Activated T-helper 2 cell treated with anti-CD3 and anti-CD28 coated beads, Interferon-gamma antibody, Interleukin-2, Interleukin-4, amounts not matched to agents 10 μg/mL and 5 μg/mL and 100 μg/mL, durations not matched to agents 14 hours and 24 hours and 36 hours (primary cell): ENCODE measurements at places on chromosomes 5 and 9. TPM values are rescaled to one million over a fixed set of nuclear protein-coding genes. Genes with fewer than 3 reads are reported as not detected.
A peak's percentile ranks its signal among the peaks of the same experiment; 100 is the strongest.

DNA sequence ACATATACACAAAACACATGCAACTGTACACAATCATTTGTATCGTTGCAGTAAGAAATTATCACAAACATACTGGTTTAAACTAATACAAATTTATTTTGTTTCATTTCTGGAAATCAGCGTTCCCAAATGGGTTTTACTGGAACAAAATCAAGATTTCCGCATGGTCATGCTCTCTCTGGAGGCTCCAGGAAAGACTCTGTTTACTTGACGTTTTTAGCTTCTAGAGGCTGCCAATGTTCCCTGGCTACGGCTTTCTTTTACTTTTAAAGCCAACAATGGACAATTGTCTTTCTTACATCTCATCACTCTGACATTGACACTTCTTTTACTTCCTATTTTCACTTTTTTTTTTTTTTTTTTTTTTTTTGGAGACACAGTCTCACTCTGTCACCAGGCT, 793.1 kb downstream of the CDH9 start:
- H3K27ac ChIP-seq, result no peak overlapping the region
- no peaks in the 10 kb centered on the region for H3K27me3 ChIP-seq
- no peaks in the 10 kb centered on the region for H3K36me3 ChIP-seq
- H3K4me3 ChIP-seq, result no peak overlapping the region
- DNase-seq, result no peak

GRCh38 chr5:40404613-40405012, 275.1 kb upstream of the PTGER4 start:
- no peaks in the 10 kb centered on the region for H3K27me3 ChIP-seq
- no peak for DNase-seq
- H3K27ac ChIP-seq, result peak overlapping the region; percentile 84
- peaks cover 21% of the 10 kb centered on the region for H3K36me3 ChIP-seq
- peaks cover 77% of the 10 kb centered on the region for H3K4me1 ChIP-seq

GRCh38 chr9:99015890-99016289, 72.2 kb downstream of the COL15A1 start:
- peaks cover 10% of the 10 kb centered on the region for H3K27me3 ChIP-seq
- no peak overlapping the region for H3K27ac ChIP-seq
- peaks cover 15% of the 10 kb centered on the region for H3K36me3 ChIP-seq
- DNase-seq, result no peak

DNA sequence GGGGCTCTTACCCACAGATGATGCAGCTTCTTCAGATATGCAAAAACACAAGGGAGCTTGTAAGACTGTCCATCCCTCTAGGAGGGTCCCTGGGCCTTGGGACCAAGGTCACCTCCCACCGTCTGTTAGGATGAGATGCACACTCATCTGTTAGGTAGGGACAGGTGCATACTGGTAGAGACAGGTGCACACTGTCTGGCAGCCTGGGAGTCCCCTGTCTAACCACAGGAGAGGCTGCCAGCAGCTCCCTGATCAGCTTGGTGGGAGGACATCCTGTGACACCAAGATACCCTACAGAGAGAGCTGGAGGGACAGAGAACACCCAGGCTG, 13.2 kb downstream of the TSPAN17 start:
- DNase-seq, result no peak
- H3K4me3 ChIP-seq, result no peak overlapping the region
- peaks cover 13% of the 10 kb centered on the region for H3K27me3 ChIP-seq

DNA sequence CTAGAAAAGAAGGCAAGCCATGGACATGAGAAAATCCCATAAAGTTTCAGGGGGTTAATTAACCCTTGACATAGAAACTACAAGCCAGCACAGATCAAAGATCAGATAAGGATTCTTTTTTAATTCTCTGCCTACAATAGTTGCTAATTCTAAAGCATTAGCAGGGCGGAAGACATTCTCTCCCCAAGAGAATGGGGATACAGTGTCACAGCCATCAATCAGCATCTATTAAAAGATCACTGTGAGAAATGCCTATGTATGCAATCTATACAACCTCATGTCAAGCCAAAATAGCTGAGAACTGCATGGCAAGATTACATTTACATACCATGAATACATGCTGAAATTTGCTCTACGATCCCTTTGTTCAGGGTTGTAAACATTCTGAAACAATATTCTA, 14.3 kb downstream of the VLDLR start:
- H3K36me3 ChIP-seq, result peaks cover 47% of the 10 kb centered on the region
- DNase-seq, result no peak
- H3K4me3 ChIP-seq, result no peak overlapping the region
- peaks cover 35% of the 10 kb centered on the region for H3K4me1 ChIP-seq
- no peak overlapping the region for H3K27ac ChIP-seq

DNA sequence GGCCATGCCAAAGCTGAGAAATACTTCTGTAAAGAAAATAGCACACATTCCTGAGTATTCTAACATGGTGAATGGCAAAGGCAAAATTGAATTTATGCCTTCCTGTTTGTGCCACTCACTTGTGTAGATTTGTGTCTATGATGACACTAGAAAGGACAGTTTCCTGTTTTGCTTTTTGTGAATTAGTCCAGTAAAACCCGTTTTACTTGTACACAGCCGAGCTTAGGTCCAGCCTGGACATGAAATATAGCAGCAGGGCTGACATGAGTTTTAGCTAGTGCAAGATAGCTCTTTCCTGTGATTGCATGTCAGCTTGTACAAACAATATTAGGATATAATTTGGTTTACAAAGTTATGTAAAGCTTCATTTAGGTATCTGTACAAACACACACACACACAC, 1891.7 kb upstream of the WWC1 start:
- no peak overlapping the region for H3K27ac ChIP-seq
- no peak for DNase-seq
- no peaks in the 10 kb centered on the region for H3K4me1 ChIP-seq
- H3K27me3 ChIP-seq, result no peaks in the 10 kb centered on the region

- peaks cover 3% of the 10 kb centered on the region for H3K27me3 ChIP-seq
- H3K27ac ChIP-seq, result no peak overlapping the region
- H3K36me3 ChIP-seq, result no peaks in the 10 kb centered on the region
- DNase-seq, result no peak
- H3K4me1 ChIP-seq, result no peaks in the 10 kb centered on the region
These were observed 177.5 kb downstream of the EBF1 start for GRCh38 chr5:158922263-158922592.

- peaks cover 27% of the 10 kb centered on the region for H3K36me3 ChIP-seq
- H3K27me3 ChIP-seq, result no peaks in the 10 kb centered on the region
- H3K4me1 ChIP-seq, result peaks cover 2% of the 10 kb centered on the region
- H3K4me3 ChIP-seq, result no peak overlapping the region
- H3K27ac ChIP-seq, result no peak overlapping the region
These were observed 34.4 kb upstream of the SLC6A3 start for GRCh38 chr5:1479581-1480188.

DNA sequence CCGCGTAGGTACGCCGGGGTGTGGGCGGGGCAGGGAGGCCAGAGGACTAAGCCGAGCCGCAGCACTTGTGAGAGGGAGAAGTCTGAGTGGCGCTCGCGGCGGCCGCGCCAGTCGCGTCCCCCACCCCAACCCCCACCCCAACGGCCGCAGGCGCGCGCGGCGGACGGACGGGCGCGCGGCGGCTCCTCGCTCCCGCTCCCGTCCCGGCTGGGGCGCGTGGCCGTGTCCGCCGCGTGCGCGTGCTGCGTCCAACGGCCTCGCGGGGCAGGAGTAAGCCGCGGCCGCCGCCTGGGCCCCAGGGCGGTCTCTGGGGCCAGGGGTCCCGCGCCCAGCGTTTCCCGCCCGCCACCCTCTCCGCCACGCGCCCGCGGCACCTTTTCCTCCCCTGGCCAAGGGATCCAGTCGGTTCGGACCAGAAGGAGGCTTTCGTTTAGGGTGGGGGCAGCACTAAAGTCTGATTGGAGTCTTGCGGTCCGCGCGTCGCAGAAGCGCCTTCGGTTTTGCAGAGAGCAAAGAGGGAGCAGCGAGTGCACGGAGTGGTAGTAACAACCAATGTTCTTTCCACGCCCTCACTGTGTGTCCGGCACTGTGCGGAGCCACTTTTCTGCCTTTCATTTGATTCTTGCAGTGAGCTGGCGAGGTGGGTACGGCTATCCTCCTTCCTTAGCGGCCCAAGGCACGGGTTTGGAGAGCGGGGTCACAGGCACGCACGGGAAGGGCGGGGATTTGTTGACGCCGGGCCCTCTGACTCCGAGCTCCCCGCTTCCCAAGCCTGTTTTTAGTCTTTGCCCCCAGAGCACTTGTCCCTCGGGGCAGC, 483 bp downstream of the G3BP1 start:
- H3K36me3 ChIP-seq, result peaks cover 44% of the 10 kb centered on the region
- peak; percentile 53 for DNase-seq
- H3K27me3 ChIP-seq, result no peaks in the 10 kb centered on the region
- H3K4me3 ChIP-seq, result peak overlapping the region; percentile 93
- H3K4me1 ChIP-seq, result peaks cover 35% of the 10 kb centered on the region

- no peaks in the 10 kb centered on the region for H3K27me3 ChIP-seq
- no peaks in the 10 kb centered on the region for H3K36me3 ChIP-seq
- peaks cover 27% of the 10 kb centered on the region for H3K4me1 ChIP-seq
- DNase-seq, result no peak
These were observed 9.2 kb upstream of the SHOC1 start for GRCh38 chr9:111803924-111804323.

- H3K4me1 ChIP-seq, result peaks cover 26% of the 10 kb centered on the region
- peak; percentile 24 for DNase-seq
- no peak overlapping the region for H3K27ac ChIP-seq
- H3K4me3 ChIP-seq, result peak overlapping the region; percentile 40
These were observed 20.1 kb downstream of the CXXC5 start for GRCh38 chr5:139668064-139668880.

DNA sequence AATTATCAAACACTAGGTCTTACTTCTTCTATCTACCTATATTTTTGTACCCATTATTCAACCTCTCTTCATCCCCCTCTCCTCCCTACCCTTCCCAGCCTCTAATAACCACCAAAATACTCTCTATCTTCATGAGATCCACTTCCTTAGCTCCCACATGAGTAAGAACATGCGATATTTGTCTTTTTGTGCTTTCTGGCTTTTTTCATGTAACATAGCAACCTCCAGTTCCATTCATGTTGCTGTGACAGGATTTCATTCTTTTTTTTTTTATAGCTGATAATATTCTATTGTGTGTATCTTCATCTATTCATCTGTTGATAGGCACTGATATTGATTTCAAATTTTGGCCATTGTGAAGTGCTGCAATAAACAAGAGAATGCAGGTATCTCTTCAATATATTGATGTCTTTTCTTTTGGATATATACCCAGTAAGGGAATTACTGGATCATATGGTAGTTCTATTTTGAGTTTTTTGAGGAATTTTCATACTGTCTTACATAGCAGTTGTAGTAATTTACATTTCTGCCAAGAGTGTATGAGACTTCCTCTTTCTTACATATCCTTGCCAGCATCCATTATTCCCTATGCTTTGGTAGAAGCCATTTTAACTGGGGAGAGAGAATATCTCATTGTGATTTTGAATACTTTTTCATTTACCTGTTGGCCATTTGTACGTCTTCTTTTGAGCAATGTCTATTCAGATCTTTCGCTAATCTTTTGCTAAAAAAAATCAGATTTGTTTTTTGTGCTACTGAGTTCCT, 156.8 kb downstream of the DCP2 start:
- DNase-seq, result no peak
- no peak overlapping the region for H3K4me3 ChIP-seq
- no peak overlapping the region for H3K27ac ChIP-seq
- H3K4me1 ChIP-seq, result no peaks in the 10 kb centered on the region
- peaks cover 7% of the 10 kb centered on the region for H3K27me3 ChIP-seq

- H3K4me3 ChIP-seq, result peak within 1 kb of the TSS; percentile 86
- H3K4me1 ChIP-seq, result peaks cover 16% of the 10 kb centered on the region
- H3K36me3 ChIP-seq, result peaks cover 4% of the 10 kb centered on the region
- H3K27me3 ChIP-seq, result peaks cover 77% of the 10 kb centered on the region
- no peak for DNase-seq
These were observed at the start of gene FOXE1 for GRCh38 chr9:97853056-97853843. TSS of gene FOXE1 (plus strand) at chr9:97853226. CDS start at chr9:97853915, 689 bp downstream.

- DNase-seq, result no peak
- H3K36me3 ChIP-seq, result no peaks in the 10 kb centered on the region
- H3K4me3 ChIP-seq, result no peak overlapping the region
- H3K27ac ChIP-seq, result no peak overlapping the region
These were observed 138.0 kb downstream of the ADCY2 start for GRCh38 chr5:7533941-7534340.

- no peak overlapping the region for H3K27ac ChIP-seq
- no peak for DNase-seq
- no peaks in the 10 kb centered on the region for H3K36me3 ChIP-seq
- no peak overlapping the region for H3K4me3 ChIP-seq
These were observed 7.7 kb upstream of the ADRA1B start for GRCh38 chr5:159908591-159908940.

- no peak overlapping the region for H3K4me3 ChIP-seq
- peaks cover 13% of the 10 kb centered on the region for H3K36me3 ChIP-seq
- no peaks in the 10 kb centered on the region for H3K27me3 ChIP-seq
These were observed 16.5 kb downstream of the HSDL2 start for GRCh38 chr9:112396416-112396815.

- H3K36me3 ChIP-seq, result no peaks in the 10 kb centered on the region
- no peak overlapping the region for H3K4me3 ChIP-seq
- no peak for DNase-seq
- H3K4me1 ChIP-seq, result no peaks in the 10 kb centered on the region
These were observed 274.5 kb upstream of the C9orf72 start for GRCh38 chr9:27847818-27848217.

- no peaks in the 10 kb centered on the region for H3K36me3 ChIP-seq
- H3K4me1 ChIP-seq, result no peaks in the 10 kb centered on the region
- peaks cover 37% of the 10 kb centered on the region for H3K27me3 ChIP-seq
- no peak overlapping the region for H3K4me3 ChIP-seq
- no peak for DNase-seq
These were observed 144.1 kb upstream of the NFIL3 start for GRCh38 chr9:91567642-91568274.

DNA sequence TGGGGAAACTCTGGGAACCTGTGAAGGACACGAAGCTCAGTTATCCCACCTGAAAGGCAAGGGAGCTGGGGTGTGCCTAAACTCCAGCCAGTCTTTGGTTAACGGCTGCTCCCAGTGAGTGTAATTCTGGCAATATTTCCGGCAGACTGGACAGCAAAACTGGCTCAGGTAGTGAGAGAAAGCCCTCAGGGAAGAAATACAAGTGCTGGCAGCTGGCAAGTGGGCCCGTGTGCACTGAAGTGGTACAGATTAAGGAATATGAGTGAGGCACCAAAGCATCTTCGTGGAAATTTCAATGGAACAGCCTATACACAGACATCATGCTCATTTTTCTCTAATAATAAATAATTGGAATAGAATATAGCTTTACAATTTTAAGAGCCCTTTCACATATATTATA, 56.2 kb downstream of the ABHD17B start:
- no peaks in the 10 kb centered on the region for H3K27me3 ChIP-seq
- H3K36me3 ChIP-seq, result peaks cover 17% of the 10 kb centered on the region
- no peak overlapping the region for H3K4me3 ChIP-seq
- no peak for DNase-seq
- H3K27ac ChIP-seq, result no peak overlapping the region
- H3K4me1 ChIP-seq, result peaks cover 21% of the 10 kb centered on the region

Gene SMU1
- 27.6 and 28.3 TPM in 2 replicates for total RNA-seq

Gene STX17
- total RNA-seq, result 27.6 and 27.9 TPM in 2 replicates

Gene TRIO
- 28.7 and 30.1 TPM in 2 replicates for total RNA-seq

Gene IL13
- total RNA-seq, result 777 and 830 TPM in 2 replicates

Gene PDE8B
- 0.05 TPM in 1 of 2 replicates, not detected in the other for total RNA-seq

Gene C7
- total RNA-seq, result not detected in 2 replicates

Gene PCSK5
- 1.5 TPM in 2 replicates for total RNA-seq

Gene IFNA21
- total RNA-seq, result not detected in 2 replicates

Gene C1QTNF3
- total RNA-seq, result 1.5 and 1.7 TPM in 2 replicates

Gene HRCT1
- not detected in 2 replicates for total RNA-seq

Gene SEPTIN8
- 34.9 and 35.9 TPM in 2 replicates for total RNA-seq
